Central memory CD8-positive, alpha-beta T cell (primary cell): ENCODE measurements at places on chromosomes 2 and 18.

DNA sequence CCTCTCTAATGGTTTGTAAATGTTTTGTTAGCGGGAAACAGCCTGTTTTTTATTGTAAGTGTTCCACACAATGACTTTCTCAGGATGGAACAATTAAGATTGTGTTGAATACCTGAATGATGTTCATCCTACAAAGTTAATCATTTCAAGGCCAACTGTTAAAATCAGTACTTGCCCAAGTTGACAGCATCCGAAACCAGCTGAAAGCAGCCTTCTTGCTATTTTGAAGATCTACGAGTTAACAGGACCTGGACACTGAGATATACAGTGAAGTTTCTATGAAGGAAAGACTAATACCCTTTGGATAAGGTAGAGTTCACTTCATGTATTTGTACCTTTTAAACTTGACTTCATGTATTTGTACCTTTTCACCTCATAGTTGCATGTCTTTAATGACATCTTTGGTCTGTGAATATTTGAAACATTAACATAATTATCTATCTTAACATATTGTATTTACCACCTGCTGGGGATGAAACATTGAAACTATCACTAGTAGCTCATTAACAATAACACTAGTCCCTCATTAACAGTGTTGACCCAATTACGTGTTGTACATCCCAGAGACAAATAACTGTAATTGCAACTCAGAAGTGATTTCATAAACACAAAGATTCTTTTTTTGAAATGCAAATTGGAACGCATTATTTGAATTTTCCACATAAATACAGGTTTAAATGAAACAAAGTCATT, 556.0 kb upstream of the MEX3C start:
- DNase-seq: no peak

DNA sequence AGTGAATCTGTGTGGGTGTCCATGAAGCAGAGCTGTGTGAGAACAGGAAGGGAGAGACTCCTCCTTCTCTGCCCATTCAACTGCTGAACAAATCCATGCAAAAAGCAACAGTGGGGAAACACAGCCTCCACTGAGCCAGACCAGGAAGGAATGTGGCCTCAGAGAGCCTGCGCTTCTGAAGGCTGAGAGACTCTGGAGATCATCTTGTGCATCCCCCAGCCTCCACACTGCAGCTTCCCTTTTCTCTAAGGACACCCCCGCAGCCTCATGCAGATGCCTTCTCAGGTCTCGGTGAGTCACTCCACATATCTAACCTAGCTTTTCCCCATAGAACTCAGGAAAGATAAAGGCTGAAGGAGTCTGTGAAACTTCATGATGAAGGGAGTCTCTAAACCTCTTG, 402.9 kb downstream of the TNS1 start:
- no peak for DNase-seq

GRCh38 chr2:159133797-159134196, 152.7 kb downstream of the WDSUB1 start:
- no peak for DNase-seq

- DNase-seq: no peak
Observed at GRCh38 chr2:197986977-197987376, 182.6 kb downstream of the PLCL1 start.

GRCh38 chr2:226721541-226721940, 78.1 kb downstream of the IRS1 start:
- no peak for DNase-seq

DNA sequence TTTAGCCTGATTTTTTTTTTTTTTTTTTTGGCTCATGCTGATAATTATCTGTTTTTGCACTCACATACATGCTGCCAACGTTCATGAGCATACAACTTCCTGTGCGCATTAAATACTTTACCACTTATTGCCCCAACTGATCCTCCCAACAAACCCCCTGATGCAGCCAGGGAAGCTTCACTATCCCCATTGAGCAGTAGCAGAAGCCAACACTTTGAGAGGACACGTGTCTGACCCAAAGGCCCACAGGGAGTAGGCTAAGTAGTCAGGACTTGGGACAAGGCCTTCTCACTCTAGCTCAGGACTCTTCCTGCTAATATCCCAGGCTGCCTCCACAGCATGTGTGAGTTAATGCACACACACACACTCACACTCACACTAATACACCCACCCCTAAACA, 36.2 kb upstream of the MAT2A start:
- no peak for DNase-seq

DNA sequence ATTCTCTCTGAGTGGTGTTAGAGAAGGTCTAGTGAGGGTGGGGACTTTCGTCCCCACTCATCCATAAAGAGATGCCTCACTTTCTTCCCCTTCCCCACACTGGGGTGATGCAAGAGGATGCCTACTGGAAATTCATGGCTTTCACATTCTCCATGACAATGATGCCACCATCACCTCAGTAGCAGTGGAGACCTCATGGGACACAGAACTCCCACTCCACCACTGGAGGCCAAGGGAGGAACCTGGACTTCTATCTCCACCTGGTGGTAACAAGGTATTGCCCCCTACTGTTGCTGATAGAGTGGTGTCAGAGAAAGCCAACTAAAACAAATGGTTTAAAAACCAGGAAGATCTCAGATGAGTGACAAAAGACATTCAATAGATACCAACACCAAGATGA, 110.9 kb downstream of the INHBB start:
- DNase-seq: no peak
